Memory B cell (primary cell): ENCODE measurements at places on chromosomes 7 and 10.

DNA sequence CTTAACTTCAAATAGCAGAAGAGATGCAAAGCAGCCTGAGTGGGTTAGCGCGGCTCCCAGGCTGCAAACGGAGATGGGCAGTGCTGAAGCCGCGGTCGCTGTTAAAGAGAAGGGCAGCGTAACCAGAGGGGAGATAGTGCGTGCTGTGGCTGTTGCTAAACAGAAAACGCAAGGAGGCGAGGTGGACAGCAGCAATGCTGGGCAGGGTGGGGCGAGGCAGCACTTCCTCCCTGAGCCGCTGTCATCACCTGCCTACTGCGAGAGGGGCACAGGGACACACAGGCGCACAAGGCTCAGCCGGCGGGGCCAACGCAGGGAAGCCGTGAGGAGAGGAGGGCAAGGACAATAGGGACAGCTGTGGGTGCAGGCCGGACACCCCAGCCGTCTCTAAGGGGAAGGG lies 137.3 kb downstream of the MAD1L1 start:
- DNase-seq: no peak

DNA sequence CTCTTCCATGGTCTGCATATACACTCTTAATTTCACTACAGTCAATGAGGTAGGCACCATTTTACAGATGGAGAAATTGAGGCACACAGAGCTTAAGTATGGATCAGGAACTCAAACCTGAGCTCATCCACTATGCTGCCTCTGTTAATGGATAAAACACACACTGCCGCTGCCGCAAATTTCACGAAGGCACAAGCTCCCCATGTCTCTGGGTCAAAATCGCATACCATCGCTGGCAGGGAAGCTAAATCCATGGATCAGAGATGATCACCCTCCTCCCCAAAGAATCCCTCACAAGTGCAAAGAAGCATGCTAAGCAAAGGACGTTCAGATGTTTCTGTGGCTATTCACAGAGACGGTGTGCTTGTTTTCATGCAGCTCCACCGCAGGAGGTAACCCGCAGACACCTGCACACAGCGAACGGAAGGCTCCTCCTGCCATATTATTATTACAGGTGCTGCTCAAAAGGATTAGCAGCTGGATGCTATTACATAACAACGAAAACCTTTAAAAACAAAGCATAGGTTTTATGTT lies 109.3 kb downstream of the UBE2H start:
- no peak for DNase-seq

DNA sequence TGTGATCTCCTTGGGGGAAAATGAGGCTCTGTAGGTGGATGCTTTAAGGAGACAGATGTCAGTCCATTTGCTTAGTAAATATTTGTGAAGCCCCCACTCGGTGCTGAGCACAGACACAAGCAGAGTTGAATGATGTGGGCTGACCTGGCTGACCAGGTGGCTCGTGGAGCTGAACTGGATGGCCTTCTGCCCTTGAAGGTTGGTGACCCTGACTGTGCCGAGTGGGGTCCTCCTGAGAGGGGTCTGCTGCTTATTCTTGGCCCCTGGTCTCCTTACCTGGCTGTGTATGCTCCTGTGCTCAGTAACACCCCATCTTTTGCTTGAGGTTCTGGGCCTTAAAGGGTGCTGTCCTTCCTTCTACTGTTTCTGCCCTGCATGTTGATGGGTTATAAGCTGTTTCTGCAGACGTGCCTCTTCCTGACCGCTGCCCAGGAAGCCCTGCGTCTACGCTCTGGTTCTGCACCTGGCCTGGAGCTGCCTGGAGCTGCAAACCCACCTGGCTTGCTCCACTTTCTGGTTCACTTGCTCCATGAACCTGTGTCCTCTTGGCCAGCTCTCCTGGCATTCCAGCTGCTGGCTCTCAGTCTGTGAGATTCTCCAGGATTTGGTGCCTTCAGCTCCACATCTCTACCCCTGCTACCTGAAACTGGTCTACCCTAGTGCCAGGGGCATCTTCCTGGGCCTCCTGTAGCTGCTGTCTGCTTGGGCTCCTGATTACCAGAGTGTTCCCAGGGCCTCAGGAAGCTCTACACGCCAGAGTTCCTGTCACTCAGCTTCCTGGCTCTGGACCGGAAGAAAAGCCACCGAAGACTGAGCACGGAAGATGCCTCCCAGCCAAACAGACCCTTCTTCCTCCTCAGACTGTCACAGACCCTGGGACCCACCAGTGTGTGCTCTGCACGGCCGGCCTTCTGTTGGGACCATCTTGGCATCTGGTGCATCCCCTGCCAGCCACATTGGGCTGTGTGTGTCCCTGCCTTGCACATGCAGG lies 76.5 kb downstream of the ADCY1 start:
- no peak for DNase-seq

GRCh38 chr7:100119970-100120732 lies 717 bp downstream of the CNPY4 start:
- DNase-seq: peak; percentile 50

DNA sequence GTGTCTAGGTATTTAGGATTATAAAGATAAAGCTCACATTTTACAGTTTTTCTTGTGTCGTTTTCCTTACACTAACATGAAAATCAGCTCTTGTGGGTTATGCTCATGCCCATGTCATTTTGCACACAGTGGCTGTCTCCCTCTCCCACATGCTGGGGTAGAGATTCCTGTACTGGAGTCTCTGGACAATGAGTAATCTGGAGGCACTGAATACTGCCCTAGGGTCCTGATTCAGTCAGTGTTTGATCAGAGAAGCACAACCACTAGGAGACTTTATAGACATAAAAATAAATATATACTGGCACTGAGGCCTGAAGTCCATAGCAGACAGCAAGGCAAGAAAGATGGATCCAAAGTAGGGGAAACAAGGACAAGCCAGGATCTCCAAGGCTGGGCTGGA lies 1008.8 kb downstream of the KCNMA1 start:
- no peak for DNase-seq

DNA sequence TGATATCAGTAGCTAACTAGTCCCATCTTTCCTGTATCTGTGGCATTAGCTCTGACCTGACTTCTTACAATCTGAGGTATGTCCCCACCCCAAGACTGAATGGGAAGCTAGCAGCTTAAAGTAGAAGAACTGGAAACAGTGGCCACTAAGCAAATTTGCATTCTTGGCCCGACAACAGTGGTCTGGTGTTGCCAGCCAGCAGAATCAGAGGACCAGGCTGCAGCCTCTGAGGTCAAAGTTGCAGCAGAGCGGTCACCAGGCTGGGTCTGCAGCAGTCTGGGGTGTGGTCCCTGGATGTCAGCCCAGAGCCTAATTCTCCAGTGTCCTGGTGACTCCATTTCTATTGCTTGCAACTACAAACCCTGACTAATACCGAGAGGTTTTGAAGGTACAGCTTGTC lies 26.3 kb downstream of the FAM107B start:
- DNase-seq: no peak

GRCh38 chr7:143234533-143234875 lies 12.7 kb downstream of the TAS2R40 start:
- DNase-seq: no peak

DNA sequence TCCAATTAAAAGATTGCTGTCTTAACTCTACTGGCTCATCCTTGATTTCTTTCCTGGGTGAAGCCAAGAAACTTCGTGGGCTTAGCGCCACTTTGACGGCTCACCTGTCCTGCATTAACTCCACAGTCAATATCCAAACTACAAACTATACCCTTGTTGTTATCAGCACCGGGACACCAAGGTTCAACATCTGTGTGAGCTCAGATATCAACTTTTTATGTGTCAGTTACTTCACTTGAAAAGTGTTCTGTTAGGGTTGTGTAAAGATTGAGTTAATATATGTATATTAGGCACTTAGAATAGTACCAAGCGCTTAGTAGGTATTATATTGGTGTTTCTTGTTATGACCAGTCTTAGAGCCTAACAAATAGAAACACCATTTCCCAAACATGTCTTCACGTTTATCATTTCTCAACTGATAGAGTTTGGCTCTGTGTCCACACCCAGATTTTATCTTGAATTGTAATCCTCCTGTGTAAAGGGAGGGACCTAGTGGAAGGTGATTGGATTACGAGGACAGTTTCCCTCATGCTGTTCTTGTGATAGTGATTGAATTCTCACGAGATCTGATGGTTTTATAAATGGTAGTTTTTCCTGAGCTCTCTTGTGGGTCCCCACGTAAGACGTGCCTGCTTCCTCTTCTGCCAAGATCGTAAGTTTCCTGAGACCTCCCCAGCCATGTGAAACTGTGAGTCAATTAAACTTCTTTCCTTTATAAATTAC lies 19.0 kb upstream of the ST8SIA6 start:
- DNase-seq: no peak

- no peak for DNase-seq
Observed at GRCh38 chr10:29237786-29238185, 51.1 kb upstream of the LYZL1 start.

DNA sequence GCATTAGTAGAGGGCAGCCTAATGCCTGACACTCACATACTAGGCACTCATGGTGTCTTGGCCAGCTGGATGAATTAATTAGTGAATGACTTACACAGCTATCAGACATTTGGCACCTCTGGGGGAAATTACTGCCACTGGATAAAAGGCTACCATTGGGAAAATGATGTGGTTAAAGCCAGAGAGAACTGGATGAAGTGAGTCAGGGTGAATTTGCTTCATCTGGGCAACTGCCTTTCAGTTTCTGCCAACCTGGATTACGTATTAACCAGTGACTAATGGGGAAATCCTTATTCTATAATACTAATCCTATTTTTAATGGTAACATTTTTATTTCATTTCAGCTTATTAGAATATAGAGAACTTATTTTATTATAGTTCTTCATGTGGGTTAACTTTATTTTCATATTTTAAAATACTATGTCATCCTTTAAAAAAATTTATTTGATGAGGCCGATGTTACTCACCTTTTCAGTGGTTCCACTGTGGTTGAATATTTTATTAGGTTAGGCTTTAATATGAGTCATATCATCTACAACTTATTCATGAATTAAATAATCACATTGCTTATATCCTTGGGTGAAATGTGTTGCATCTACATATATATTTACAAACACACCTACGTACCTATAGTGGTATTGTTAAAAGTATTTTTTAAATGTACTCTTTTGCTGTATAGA lies 85.6 kb upstream of the CAPZA2 start:
- DNase-seq: no peak

GRCh38 chr10:69409968-69410367 lies 6.8 kb downstream of the TACR2 start:
- DNase-seq: peak; percentile 57

DNA sequence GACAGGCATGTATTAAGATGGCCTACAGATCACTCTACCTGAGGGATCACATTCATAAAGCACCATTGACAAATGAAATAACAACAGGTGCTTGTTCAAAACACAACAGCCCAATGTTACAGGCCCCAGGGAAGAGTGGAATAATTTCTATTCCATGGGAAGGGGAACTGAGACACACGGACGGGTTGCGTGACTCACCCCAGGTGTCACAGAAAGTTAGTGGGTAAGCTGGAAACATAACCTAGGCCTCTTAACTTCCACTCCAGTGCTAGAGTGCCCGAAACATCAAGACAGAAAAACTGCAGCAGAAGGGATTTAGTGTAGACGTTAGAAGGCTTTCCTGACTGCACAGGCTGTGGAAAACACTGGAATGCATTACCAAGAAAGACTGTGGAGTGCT lies 48.3 kb downstream of the SLC37A3 start:
- no peak for DNase-seq

GRCh38 chr10:11213137-11213536 lies 195.5 kb downstream of the CELF2 start:
- no peak for DNase-seq

DNA sequence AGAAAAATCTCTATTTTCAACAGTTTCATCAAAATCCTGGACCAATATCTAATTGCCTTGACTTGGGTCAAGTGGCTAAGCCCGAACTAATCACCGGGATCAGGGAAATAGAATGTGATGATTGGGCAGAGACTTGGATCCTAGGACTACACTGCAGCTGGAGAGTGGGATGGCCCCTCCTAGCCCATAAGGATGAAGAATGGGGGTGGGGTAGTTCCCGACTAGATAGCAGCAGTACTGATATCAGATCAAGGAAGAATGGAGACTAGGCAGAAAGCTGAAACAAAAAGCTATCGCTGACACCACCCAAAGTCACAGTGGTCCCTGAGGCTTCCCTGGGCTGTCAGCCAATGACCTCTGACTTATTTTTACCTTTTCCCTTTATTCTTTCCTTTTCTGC lies 160.4 kb upstream of the PHYHIPL start:
- no peak for DNase-seq
